ENCODE measurements at places on chromosomes 3 and 15.

DNA sequence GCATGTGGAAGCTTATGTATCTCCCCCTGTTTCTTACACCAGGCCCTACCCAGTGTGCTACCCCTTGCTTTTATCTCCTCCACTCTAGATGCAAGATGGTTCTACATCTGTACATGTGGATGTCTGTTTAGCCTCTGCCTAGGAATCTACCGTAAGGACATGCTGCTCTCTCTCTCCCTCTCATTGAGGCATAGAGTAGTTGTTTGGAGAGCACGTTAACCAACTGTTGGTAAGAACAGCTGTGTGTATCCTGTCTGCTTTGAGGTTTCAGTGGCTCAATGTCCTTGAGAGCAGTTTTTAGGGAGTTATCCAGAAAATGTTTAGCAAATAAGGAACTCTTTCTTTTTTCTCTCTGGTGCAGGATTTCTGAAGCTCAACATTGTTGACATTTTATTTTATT, 152.8 kb downstream of the DNAJB8 start:
- DNase-seq: no peak

- peak; percentile 28 for DNase-seq
Observed at GRCh38 chr3:7728566-7729519, 772.8 kb upstream of the LMCD1 start.

- no peak for DNase-seq
Observed at GRCh38 chr3:52068730-52069129, 12.4 kb upstream of the DUSP7 start.

DNA sequence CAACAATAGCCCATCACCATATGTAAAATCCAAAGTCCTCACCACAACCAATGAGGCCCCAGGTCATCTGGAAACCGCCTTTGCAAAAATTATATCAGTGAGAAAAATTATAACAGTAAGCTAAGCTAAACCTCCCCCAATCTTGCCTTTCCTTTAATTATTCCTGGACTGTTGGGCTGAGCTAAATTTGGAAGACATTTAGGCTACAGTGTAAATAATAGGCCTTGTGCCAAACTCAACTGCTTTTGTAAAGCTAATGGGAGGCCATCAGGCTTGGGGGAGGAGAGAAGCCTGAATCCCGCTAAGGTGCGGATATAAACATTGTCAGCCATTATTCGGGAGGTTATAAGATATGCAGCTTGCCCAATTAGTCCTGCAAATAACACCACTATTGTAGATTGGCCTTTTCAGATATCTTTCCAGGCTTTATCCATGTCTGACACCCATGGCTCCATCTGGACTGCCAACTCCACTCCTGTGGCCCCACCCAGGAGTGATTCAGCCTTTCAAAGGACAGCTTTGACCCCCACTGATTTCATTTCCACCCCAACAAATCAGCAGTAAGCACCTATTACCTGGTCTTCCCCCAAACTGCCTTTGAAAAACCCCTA, 53.0 kb upstream of the CA12 start:
- no peak for DNase-seq

DNA sequence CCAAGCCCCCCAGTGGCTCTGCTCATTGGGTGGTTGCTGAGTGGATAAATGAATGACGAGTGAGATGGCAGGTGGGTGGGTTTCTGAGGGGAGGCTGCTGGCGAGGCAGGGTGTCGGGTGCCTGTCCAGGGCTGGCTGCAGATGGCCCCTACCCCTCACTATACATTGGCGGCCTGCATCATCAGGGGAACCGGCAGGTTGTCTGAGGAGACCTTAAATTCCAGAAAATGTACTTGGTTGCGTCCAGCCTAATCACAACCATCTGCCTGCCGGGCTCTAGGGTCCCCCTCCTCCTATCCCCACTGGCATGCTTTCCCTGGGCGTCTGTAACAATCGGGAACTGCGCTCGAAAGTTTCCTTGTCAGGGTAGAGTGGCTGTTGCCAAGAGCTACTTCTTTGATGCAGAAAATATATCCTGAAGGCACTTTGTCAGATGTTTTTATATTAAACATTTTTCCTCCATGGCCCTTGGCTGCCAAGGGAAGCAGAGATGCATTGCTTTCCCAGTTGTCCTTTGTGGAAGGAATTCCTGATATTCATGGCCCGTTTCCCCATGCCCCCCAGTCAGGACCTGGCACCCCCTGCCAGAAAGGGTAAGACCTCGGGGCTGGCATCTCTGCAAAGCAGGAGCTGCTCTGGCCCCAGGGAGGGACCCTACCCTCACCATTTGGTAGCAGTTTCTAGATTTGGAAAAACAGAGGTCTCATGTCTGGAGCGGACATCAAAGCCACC, 22.9 kb downstream of the SMAD6 start:
- DNase-seq: no peak

- DNase-seq: no peak
Observed at GRCh38 chr15:44319385-44319784, 30.9 kb downstream of the GOLM2 start.

GRCh38 chr15:35289024-35289617, 204.0 kb upstream of the NANOGP8 start:
- DNase-seq: peak; percentile 47

DNA sequence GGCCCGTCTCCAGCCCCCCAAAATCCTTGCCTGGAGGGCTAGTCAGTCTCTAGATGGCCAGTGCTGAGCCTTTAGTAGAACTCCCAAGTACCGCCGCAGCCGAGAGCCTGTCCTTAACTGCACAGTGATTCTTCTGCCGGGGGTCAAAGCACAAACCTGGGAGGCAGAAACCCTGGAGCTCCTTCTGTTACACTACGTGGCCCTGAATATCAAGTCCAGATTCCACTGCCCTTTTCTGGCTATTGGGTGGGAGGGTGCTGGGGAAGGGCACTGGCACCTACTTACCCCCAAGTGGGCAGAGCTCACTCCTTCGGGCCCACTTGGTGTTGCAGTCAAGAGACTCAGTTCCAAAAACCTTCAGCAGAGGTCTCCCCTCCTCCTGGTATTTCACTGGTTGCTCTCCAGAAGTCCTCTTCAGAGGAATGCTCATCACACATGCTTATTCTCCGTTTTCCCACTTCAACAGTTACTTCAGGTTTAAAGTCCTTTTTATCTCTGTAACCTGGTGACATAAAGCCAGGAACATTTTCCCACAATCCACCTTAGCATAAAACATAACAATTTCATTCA, 10.8 kb downstream of the PDHB start:
- peak; percentile 10 for DNase-seq

DNA sequence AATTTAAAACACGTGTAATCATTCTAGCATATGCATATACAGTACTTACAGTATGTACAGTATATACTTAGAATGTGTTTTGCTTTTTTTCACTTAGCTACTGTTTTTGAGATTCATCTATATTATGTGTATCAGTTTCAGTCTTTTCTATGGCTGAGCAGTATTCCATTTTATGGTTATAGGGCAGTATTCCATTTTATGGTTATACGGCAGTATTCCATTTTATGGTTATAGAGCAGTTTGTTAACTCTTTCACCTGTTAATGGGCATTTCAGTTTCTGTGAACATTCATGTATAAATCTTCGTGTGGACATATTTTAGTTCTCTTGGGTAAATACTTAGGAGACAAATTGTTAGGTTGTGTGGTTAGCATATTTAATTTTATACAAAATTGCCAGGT, 40.9 kb downstream of the PDCD6IP start:
- no peak for DNase-seq

DNA sequence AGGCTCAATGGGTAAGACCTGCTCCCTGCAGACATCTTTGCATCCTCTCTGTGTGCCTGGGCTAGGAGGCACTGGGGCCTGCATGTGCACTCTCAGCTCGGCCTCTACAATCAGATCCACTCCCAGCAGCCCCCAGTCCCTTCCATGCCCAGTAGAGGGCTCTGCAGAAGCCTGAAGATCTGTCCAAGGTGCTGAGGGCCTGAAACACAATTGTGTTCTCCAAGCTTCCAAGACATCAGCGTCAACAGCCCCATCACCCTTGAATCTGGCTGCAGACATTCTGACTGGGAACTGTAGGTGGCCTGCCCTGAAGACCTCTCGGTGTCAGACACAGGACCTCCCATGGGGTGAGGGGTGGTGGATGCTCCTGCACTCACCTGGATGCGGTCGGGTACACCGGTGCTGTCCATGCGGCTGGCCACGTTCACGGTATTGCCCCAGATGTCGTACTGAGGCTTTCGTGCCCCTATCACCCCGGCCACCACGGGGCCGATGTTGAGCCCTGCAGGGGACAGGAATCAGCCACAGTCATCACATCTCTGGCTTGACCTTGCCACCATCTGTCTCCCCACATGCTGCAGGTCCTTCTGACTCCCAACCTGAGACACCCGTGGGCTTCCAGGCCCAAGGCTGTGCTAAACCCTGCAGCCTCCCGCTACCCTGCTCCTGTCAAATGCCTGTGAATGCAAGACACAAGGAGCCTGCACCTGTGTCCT, 84.7 kb downstream of the SEC22A start:
- peak; percentile 40 for DNase-seq

- DNase-seq: peak; percentile 44
Observed at GRCh38 chr15:74835312-74835823, 7.6 kb downstream of the ULK3 start.

All from Caki2 (cell line).